Osteocyte (in vitro differentiated cells): ENCODE measurements at places on chromosomes 3 and 15.
A peak's percentile ranks its signal among the peaks of the same experiment; 100 is the strongest.

DNA sequence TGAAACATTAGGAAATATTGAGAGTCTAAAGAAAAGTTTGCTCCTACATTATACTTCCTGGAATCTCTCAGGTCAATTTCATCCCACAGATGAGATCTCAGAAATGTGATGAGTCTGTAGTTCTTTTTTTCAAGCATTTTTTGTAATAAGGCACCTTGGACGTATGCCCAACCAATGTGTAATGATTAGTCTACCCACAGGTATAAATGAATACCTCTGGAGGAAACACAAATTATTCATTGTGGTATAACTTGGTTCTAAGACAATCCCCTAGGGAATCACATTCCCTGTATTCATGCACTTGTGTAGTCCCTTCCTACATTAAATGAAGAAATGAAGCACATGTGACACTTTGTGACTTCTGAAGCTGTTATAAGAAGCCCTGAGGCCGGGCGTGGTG lies 596.2 kb upstream of the UBE2E2 start:
- DNase-seq, result no peak

GRCh38 chr15:52013151-52013791 lies 5.7 kb upstream of the MAPK6 start:
- DNase-seq, result no peak

- DNase-seq, result no peak
These were observed 178.2 kb downstream of the TNIK start for GRCh38 chr3:171282041-171282440.

DNA sequence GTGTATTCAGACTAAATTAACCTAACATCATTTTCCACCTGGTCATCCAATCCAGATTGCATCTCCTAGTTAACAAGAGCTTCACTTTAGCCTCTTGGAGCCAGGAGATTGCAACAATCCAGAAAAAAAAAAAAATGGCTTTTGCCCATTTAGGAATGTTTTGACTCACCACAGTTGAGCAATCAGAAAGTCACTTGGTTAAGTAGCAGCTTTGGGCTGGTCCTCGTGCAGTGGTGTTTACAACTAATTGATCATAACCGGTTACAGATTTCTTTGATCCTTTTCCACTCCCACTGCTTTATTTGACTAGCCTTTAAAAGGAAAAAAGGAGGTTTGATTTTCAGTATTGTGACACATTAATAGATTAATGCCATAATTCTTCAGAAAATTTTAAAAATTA lies 688.8 kb upstream of the CCDC54 start:
- no peak for DNase-seq

DNA sequence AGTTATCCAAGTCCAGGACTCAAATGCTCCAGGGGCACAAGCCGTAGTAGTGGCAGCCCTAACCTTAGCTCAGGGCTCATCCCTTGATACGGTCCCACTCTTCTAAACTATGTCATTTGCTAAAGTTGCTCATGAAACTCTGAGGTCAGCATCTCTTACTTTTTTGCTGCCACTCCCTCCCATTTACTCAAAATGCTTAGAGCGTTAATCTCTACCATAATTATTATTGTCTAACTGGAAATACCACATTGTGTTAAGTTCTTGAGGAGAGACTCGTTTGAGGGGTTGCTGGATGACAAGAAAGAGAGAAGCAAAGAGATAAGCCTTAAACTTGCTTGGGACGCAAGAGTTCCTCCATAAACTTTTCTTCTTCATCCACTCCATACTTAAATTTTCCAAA lies 26.9 kb upstream of the TMOD3 start:
- no peak for DNase-seq

- DNase-seq, result no peak
These were observed 41.7 kb upstream of the LIMD1 start for GRCh38 chr3:45552794-45553371.

DNA sequence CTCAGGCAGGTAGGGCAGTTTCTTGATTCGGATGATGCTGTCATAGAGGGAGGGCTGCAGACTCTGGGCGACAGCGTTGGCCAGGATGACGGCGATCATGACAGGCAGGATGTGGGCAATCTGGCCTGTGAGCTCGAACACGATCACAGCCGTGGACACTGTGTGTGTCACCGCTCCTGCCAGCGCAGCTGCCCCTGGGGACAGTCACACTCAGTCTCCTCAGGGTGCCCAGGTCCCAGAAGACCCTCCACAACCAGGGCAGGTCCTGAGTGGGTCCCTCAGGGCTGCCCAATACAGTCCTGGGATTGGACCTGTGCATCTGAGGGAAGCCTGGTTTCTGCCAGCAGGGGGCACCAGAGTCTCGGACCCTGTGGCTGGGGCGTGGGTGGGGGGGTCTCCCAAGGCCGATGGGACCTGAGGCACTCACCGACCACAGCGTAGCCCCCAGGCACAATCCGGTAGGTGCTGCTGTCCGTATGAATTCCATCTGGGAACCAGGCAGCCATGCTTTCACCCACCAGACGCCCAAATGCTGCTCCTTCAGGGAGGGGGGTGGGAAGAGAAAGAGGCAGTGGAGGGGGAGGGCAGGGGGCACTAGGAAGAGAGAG lies 7.2 kb downstream of the CLCN2 start:
- no peak for DNase-seq

DNA sequence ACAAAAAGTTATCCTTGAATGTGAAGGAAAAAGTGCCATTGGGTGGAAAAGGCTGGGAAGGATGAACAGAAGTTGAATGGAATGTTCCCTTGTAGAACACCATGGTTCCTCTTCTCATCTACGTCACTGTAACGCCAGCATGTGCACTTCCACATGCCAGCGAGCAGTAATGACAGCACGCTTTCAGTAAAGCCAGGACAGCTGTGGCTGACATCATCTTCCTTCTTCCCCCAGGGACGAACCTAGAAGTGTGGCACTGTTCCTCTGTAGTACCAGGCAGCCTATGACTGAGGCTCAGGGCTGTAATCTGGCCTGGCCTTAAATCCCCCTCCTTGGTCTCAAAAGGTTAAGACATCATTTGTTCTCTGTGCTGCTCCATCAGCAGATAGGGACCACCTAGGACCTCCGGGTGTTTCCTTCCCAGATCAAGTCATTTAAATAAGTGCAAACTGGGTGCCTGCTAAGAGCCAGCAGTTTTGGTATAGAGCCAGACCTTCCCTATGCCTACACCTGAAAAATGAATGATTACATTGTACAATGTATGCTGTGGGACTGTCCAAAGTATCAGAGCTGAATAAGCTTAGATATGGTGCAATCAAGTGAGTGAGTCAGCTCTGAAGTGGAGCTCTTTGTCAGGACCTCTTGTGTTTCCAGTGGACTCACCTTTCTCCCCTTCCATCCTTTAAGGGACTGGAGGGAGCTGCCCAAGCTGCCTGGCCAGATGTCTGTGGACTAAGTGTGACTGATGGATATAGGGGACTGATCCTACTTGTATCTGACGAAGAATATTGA lies 5.6 kb upstream of the SRPRB start:
- no peak for DNase-seq

- DNase-seq, result no peak
These were observed 849 bp downstream of the TRAK1 start for GRCh38 chr3:42092006-42092405.

- DNase-seq, result peak; percentile 59
These were observed 54.4 kb upstream of the HEG1 start for GRCh38 chr3:125110016-125110875.

DNA sequence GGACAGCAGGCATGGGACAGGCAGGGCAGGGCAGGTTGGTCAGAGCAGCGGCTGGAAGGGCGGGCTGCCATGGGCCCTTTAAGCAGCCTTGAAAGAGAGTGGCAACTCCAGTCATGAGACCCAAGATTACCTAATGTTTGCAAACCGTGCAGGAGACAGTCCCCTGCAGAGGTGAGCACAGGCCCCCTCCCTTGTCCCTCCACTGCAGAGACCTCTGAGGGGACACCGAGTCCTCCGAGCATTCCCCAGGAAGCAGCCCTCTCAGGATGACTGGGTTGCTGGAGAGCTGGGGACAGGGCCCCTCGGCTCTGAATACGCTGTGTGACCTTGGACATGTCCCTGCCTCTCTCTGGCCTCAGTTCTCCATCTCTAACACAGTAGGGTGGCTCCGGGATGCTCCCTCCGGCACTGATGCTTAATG lies 81.4 kb downstream of the IQSEC1 start:
- no peak for DNase-seq

- no peak for DNase-seq
These were observed 17.9 kb downstream of the DNAH1 start for GRCh38 chr3:52333869-52334557.

- DNase-seq, result no peak
These were observed 5.6 kb upstream of the PYDC2 start for GRCh38 chr3:191455257-191455952.

GRCh38 chr3:157248590-157249422 lies 88.9 kb upstream of the CCNL1 start:
- no peak for DNase-seq

GRCh38 chr15:42338500-42338899 lies 20.8 kb upstream of the CAPN3 start:
- no peak for DNase-seq

DNA sequence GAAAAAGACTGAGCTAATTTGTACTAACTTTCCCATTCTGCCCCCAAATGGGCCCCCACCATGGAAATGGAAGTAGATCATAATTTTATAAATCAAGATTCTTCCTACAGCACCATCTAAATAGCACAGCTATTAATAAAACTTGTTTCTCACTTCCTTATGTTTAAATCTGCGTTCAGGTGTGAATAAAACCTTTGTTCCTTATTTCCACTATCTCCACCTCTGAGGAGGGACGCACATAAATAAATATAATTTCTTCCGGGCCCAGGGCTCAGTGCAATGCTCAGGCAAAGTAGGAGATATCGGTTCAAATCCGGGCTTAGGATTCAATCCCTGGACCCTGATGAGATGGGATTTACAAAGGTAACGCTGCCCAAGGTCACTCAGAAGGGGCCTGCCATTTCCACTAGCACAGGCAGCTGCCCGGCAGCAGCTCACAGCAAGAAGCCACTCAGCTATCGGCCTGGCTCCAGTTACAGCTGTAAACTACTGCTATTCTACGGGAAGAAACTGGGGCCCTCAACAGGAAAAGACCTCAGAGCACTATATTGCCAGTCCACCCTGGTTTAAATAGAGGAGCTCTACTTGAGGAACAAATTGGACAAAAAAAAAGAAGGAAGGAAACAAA lies 52.5 kb downstream of the FOXP1 start:
- DNase-seq, result no peak

GRCh38 chr3:116291141-116291540 lies 154.1 kb downstream of the LSAMP start:
- no peak for DNase-seq

- DNase-seq, result no peak
These were observed 44.4 kb upstream of the PSMD6 start for GRCh38 chr3:64067506-64068346.
